ENCODE measurements at places on chromosomes 5 and 9. TPM values are rescaled to one million over a fixed set of nuclear protein-coding genes. Genes with fewer than 3 reads are reported as not detected.
A peak's percentile ranks its signal among the peaks of the same experiment; 100 is the strongest.

PRRX2 gene
- 0.08 TPM for total RNA-seq

OBP2B gene
- not detected for total RNA-seq

SYK gene
- 5.3 TPM for total RNA-seq

IL9 gene
- not detected for total RNA-seq

ECSCR gene
- total RNA-seq: 3.4 TPM

C5orf34 gene
- 0.59 TPM for total RNA-seq

GLRA1 gene
- not detected for total RNA-seq

TBC1D9B gene
- 55.4 TPM for total RNA-seq

IFNK gene
- not detected for total RNA-seq

ACTBL2 gene
- not detected for total RNA-seq

RGS7BP gene
- total RNA-seq: 1.0 TPM

- no peak overlapping the region for H3K27ac ChIP-seq
- no peaks in the 10 kb centered on the region for H3K4me1 ChIP-seq
- DNase-seq: no peak
- H3K36me3 ChIP-seq: no peaks in the 10 kb centered on the region
- H3K4me3 ChIP-seq: no peak overlapping the region
Measured at GRCh38 chr9:89815061-89815902, 210.5 kb downstream of the GADD45G start.

DNA sequence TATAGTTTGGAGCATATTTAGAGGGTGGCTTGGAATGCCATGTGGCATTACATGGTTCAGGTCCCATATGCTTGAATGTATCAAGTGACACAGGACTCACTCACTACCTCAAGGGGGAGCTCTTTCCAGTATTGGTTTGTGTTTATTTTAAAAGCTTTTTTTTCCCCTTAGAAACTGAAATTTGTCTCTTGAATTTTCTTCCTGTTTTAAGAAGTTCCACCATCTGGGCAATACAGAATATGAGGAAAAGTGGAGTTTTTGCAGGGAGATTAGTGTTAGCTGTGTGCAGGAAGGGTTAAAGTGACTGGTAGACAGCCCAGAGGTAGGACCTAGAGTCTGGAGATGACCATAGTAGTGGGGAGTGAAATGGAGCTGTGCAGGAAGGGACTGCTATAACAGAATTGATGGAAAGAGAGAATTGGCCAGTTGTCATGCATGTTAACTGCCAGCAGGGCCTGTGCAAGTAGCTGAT lies 36.6 kb downstream of the CTNNA1 start:
- no peak overlapping the region for H3K27ac ChIP-seq
- H3K4me1 ChIP-seq: no peaks in the 10 kb centered on the region
- no peak overlapping the region for H3K4me3 ChIP-seq
- H3K27me3 ChIP-seq: no peaks in the 10 kb centered on the region

- H3K4me3 ChIP-seq: no peak overlapping the region
- no peaks in the 10 kb centered on the region for H3K27me3 ChIP-seq
Measured at GRCh38 chr5:157820593-157821252, 38.2 kb downstream of the CLINT1 start.

DNA sequence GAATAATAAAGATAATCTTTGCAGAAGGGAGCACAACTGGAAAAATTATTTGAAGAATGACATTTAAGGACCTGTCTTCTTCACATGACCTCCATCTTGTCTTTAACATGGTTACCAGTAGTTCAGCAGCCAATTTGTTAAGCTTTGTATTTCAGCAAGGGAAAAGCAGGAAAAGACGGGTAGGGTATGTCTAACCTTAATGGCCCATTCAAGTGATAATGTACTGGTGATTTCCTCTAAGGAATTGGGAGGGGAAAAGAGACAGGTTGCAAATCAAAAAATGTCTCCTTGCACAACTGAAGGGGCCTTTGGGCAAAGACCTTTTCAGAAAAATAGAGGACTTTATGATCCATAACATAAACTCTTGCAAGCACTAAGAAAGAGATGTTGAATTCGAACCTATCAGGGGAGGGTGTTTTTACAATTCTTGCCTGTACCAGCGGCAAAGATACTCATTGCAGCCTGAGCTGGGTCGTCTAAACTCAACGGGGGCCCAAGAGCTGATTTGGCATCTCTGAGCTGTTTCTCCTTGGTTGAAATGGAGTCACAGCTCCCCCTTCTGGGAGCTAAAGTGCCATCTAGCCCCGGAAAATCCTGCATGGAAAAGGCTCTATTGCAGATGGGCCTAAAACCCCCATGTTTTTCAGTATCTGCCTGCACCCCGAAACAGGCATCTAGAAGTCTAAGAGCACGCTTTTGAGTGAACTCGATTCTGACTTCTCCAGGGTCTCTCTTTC lies 3.8 kb downstream of the BRINP1 start:
- no peak overlapping the region for H3K27ac ChIP-seq
- no peaks in the 10 kb centered on the region for H3K4me1 ChIP-seq
- H3K27me3 ChIP-seq: peaks cover 2% of the 10 kb centered on the region
- no peaks in the 10 kb centered on the region for H3K36me3 ChIP-seq

DNA sequence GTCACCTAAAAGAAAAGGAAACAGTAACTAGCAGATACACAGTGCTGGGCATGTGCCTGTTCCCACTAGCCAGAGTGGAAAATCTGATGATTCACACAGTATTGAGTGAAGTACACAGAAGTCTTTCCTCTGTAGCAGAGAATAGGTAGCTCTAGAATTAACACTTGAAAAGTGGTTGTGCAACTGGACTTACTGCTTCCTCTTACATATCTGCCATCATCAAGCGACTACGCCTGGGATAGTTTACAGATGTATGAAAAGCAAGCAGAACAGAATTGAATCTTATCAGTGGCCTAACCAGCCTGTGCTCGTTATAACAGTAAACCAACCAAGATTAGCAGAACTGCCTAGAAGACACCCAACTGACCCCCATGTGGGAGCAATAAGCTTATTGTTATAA lies 130.6 kb downstream of the DTWD2 start:
- no peak for DNase-seq
- H3K36me3 ChIP-seq: no peaks in the 10 kb centered on the region
- no peak overlapping the region for H3K4me3 ChIP-seq
- no peak overlapping the region for H3K27ac ChIP-seq
- no peaks in the 10 kb centered on the region for H3K4me1 ChIP-seq
- H3K27me3 ChIP-seq: no peaks in the 10 kb centered on the region

- no peak overlapping the region for H3K4me3 ChIP-seq
- no peaks in the 10 kb centered on the region for H3K36me3 ChIP-seq
- H3K27me3 ChIP-seq: no peaks in the 10 kb centered on the region
- H3K4me1 ChIP-seq: no peaks in the 10 kb centered on the region
- no peak overlapping the region for H3K27ac ChIP-seq
- DNase-seq: no peak
Measured at GRCh38 chr5:180141068-180141660, 67.8 kb downstream of the RASGEF1C start.

DNA sequence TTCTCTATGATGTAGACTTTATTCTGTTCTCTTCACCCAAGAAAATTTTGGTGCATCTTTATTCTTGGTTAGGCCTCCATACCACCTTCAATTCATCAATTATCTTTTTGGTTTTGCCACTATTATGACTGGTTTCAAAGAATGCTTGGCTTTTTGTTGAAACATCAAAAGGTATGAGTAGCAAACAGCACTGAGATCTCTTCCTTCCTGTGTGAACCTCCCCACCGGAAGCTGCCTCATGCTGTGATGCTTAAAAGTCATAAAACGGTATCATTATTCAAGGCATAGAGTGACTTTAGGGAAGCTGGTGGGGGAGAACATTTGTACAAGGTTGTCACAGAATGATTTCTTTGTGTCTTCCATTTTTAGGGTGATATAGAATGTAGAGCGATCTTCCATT lies 70.6 kb downstream of the IQGAP2 start:
- peaks cover 66% of the 10 kb centered on the region for H3K4me1 ChIP-seq
- H3K27ac ChIP-seq: peak overlapping the region; percentile 7
- H3K27me3 ChIP-seq: no peaks in the 10 kb centered on the region
- no peaks in the 10 kb centered on the region for H3K36me3 ChIP-seq
- DNase-seq: no peak

GRCh38 chr9:92635760-92636159 lies 34.2 kb downstream of the IPPK start:
- H3K27me3 ChIP-seq: no peaks in the 10 kb centered on the region
- H3K36me3 ChIP-seq: peaks cover 24% of the 10 kb centered on the region
- H3K27ac ChIP-seq: no peak overlapping the region
- no peak overlapping the region for H3K4me3 ChIP-seq

GRCh38 chr5:76660360-76660759 lies 37.2 kb upstream of the F2RL2 start:
- peaks cover 38% of the 10 kb centered on the region for H3K36me3 ChIP-seq
- H3K27ac ChIP-seq: no peak overlapping the region
- no peak overlapping the region for H3K4me3 ChIP-seq
- H3K27me3 ChIP-seq: no peaks in the 10 kb centered on the region
- H3K4me1 ChIP-seq: no peaks in the 10 kb centered on the region
- DNase-seq: no peak

DNA sequence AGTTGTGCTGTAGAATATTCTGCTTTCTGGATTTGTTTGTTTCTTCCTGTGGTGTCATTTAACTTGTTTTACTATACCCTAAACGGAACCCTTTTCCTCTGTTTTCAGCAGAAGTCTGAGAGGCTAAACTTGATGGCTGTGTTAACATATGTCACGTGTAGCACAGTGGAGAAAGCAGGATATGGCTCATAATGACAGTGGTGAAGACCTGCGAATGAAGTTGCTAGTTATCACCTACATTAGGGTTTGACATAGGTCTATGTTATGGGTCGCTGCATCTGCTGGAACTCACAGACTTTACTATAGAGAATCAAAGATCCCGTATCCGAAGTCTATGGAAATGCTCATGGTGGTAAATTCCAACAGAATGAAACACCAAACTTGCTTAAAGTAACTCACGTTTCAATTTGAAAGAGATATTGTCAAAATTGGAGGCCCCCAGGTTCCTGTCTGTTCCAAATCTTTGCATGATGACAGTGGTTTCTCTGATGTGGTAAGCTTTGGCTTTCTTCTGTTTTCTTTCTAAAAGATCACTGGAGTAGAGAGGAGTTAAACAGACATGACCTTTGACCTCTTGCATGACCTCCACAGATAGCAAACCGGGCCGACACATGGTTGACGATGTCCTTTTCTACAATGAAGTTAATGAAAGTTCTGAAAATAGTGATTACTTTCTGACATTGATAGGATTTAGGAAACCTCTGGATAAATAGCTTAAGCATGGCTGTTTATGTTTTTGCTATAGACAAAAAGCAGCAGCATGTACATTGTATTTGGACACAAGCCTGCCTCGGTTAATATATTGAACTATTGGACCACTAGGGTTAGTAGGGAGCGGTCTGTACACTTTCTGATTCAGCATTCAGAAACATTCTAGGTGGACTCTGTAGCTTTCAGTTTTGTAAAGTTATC lies 3.1 kb upstream of the CATSPER3 start:
- no peak for DNase-seq
- no peaks in the 10 kb centered on the region for H3K27me3 ChIP-seq
- peaks cover 2% of the 10 kb centered on the region for H3K36me3 ChIP-seq
- H3K27ac ChIP-seq: no peak overlapping the region

GRCh38 chr9:107946364-107947141 lies 457.0 kb upstream of the KLF4 start:
- H3K4me3 ChIP-seq: no peak overlapping the region
- H3K27ac ChIP-seq: no peak overlapping the region
- no peaks in the 10 kb centered on the region for H3K27me3 ChIP-seq
- no peaks in the 10 kb centered on the region for H3K36me3 ChIP-seq
- no peak for DNase-seq
- no peaks in the 10 kb centered on the region for H3K4me1 ChIP-seq

DNA sequence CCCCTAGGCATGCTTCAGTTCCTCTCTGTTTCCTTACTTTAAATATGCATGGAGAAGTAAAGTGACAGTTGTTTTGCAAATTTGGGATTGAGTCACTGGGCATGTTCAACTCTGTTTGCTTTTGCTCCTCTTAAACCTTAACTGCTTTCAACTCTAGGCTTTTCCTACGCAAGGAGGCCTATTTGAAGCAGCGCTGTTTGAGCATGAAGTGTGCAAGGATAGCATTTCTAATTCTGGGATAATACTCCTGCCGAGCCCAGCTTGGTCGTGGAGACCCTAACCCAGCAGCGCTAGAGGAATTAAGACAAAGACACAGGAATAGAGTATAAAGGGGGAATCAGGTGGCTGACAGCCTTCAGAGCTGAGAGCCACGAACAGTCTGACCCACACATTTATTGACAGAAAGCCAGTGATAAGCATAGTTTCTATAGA lies 803.4 kb upstream of the CDH10 start:
- no peaks in the 10 kb centered on the region for H3K27me3 ChIP-seq
- no peaks in the 10 kb centered on the region for H3K4me1 ChIP-seq
- H3K36me3 ChIP-seq: no peaks in the 10 kb centered on the region
- no peak overlapping the region for H3K27ac ChIP-seq
- DNase-seq: no peak
- H3K4me3 ChIP-seq: no peak overlapping the region

- no peak overlapping the region for H3K27ac ChIP-seq
- H3K4me3 ChIP-seq: no peak overlapping the region
- H3K27me3 ChIP-seq: no peaks in the 10 kb centered on the region
- DNase-seq: no peak
- H3K36me3 ChIP-seq: peaks cover 2% of the 10 kb centered on the region
- H3K4me1 ChIP-seq: no peaks in the 10 kb centered on the region
Measured at GRCh38 chr9:113973963-113974413, 97.9 kb downstream of the ZNF618 start.

- H3K4me3 ChIP-seq: no peak overlapping the region
- no peak for DNase-seq
- no peak overlapping the region for H3K27ac ChIP-seq
- H3K4me1 ChIP-seq: peaks cover 1% of the 10 kb centered on the region
Measured at GRCh38 chr5:112878760-112879159, 17.7 kb downstream of the SRP19 start.

- no peak overlapping the region for H3K4me3 ChIP-seq
- H3K4me1 ChIP-seq: no peaks in the 10 kb centered on the region
- no peaks in the 10 kb centered on the region for H3K27me3 ChIP-seq
- no peak overlapping the region for H3K27ac ChIP-seq
- DNase-seq: no peak
- no peaks in the 10 kb centered on the region for H3K36me3 ChIP-seq
Measured at GRCh38 chr9:80147866-80148265, 576.1 kb downstream of the TLE4 start.

DNA sequence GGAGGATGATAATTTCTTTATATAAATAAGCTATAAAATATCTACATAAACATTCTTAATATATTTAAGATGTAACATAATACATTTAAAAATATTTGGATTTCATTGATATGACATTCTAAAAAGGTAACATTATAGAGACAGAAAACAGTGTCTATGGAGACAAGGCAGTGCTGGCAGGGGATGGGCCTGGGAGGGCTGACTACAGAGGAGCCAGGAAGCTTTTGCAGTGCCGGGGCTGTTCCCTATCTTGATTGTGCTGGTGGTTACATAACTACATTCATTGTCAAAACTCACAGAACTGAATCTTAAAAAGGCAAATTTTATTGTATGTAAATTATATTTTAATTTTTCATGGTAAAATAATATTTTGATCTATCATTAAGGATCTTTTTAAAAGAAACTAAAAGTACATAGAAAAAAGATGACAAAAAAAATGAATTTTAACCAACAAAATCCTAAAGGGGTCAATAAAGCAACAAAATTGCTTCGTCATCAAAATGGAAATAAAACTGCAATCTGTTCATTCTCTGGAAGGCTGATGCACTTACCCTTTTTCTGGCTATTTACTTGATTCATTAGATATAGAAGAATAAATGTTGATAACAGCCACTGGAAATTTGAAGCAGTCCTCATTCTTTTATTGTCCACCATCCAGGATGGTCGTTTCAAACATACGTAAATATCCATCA lies 26.3 kb downstream of the LIFR start:
- H3K4me1 ChIP-seq: no peaks in the 10 kb centered on the region
- H3K36me3 ChIP-seq: no peaks in the 10 kb centered on the region
- H3K27me3 ChIP-seq: no peaks in the 10 kb centered on the region
- H3K27ac ChIP-seq: no peak overlapping the region

Measured in liver (tissue), 10 donors.